Activated naive CD4-positive, alpha-beta T cell (primary cell): ENCODE measurements at places on chromosomes 2 and 18.
A peak's percentile ranks its signal among the peaks of the same experiment; 100 is the strongest.

DNA sequence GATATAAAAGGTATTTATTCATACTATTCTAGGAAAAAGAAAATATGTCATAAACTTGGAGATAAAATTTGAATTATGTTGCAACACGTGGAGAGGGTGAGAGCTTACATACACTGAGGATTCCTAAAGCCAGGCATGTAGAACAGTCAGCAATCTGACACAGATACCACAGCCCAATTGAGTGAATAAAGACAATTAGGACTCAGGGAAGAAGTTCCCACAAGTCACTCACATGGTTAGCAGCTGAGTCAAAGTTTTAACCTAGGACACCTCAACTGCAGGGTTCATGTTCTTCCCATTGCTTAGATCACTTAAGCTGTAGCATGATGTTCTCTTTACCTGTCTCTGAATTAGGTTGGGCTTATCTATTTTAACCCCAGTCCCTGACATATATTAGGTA is 189.5 kb downstream of the CMPK2 start:
- DNase-seq, result no peak

GRCh38 chr2:190185380-190185779 is 122.9 kb upstream of the MSTN start:
- no peak for DNase-seq

GRCh38 chr2:67085146-67085545 is 312.0 kb upstream of the ETAA1 start:
- DNase-seq, result no peak

DNA sequence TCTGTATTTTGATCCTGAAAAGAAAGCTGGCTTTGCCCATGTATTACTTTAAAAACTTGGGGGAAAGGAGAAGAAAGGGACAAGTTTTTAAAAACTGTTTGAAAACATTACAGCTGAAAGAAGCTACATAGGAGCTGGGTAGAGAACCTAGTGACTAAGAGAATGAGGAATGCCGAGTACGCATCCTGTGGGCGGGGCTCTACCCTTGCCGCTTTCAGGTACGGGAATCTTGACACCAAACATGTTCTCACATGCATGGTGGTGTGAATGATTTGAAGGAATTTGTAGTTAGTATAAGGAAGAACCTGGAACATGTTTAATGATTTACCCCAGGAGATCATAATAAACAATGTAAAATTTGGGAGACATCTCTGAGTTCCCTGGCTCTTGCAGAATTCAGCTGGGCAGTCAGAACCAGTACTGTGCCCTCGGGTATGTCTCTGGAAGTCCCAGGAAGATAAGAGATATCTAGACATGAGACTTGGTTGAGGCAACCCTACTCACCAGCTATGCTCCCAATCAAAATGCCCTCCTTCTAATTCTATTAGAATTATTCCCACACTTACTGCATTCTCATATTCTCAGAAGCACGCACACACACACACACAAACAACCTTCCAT is 16.5 kb upstream of the TGFA start:
- no peak for DNase-seq

GRCh38 chr2:119760956-119761275 is 1.2 kb downstream of the PTPN4 start:
- DNase-seq, result no peak

DNA sequence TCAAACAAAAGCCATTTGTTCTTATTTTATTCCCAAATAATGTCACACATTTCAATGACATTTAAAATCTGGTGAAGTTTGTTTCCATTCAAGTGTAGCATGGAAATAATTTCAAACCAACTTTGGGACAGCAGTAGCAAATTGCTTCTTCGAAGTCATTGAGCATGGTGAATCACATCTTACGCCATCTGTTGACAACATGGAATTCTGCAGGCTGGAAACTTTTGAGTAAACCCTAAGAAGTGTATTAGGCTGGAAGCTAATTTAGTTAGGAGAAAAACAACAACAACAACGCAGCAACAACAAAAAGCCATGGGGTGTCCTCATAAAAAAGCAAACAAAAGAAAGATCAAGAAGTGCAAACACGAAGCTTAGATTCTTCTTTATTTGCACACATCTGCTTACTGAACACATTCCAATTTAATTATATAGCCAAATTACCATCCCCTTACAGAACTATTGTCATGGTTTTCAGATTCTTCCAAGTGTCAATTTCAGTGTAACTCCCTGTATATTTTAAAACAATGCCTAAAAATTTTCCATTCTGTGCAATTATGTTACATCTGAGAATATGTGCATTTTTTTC is 659.0 kb upstream of the CDH7 start:
- no peak for DNase-seq

DNA sequence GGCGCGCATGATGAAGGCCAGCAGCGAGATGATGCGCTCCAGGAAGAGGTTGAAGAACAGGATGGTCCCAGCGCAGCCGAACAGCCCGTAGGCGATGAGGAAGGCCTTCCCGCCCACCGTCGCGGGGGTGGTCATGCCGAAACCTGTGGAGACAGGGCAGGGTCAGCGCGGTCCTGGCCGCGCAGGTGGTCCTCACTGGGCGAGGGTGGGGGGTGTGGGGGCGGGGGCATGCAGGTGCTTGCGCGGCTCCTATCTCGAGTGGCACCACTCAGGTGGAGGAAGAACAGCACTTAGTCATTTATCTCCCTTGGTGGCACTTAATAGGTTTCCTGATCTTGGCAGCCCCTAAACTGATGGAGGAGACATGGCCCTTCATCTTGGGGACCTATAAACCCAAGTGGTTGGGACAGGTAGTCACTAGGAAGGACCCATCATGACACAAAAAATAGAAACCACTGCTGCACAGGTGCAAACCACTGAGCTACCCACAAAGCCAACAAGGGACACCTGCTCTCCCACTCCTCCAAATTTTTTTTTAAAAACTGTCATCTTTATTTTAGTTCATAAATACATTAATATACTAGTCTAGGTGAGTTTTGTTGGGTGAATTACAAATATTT is 118.8 kb downstream of the MSH2 start:
- no peak for DNase-seq

- DNase-seq, result no peak
These were observed 179.6 kb downstream of the KLHL29 start for GRCh38 chr2:23564615-23564960.

DNA sequence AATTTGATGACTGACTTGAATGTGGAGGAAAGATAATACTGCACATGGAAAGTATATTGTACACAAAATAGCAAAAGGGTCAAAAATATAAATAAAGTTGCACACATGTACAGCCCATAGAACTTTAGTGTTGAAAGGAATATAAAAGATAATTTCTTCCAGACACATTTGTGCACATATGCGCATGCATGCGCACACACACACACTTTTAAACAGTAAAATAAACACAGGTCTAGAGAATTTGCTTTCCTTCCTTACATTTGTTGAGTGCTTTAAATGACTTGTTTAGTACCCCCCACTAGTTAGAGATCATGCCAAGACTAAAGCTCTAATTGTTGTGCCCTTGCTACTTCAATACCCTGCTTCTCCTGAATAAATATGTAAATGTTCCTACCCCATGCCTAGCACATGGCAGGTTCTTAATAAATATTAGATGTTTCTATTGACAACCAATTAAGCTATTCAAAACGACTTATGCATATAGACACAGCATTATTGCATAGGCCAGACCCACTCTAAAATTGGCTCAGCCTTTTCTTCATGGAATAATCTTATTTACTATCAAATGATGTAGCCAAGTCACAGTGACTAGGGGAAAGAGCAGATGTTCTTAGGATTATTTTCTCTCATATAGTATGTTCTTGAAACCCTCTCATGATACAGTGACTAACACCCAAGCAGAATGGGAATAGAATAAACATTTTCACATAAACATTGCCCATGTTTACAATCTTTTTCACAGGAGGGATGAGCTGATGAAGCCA is 165.5 kb upstream of the ACVR2A start:
- DNase-seq, result no peak

DNA sequence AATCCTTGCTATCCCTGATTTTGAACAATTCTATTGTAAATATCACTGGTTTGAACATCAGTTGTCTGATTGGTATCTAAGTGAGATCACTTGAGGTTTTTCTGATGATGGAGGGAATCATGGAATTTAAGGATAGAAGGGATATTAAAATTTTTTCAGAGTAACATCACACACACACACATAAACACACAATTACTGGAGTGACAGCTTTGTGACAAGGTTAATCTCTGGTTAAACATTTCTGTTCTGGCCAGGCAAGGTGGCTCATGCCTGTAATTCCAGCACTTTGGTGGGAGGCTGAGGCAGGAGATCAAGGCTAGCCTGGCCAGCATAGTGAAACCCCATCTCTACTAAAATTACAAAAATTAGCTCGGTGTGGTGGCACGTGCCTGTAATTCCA is 85.3 kb downstream of the SOCS6 start:
- no peak for DNase-seq

DNA sequence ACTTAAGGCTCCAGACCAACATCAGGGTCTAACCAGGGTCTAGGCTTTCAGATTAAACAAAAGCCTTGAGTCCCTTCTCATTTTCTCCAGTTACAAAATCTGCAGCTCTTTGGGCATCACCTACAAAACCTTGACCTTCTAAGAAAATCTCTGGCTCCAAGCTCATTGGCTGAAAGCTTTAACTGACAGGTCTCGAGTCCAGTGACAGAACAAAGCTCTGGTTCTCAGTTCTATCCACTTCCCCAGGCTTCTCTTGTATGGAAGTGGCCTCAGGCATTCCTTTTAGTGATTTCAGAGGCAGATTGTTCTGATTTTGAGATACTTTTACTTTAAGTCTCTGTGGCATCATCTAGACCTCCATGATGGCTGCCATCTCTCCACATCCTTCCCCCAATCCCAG is 11.3 kb downstream of the SIX2 start:
- DNase-seq, result no peak

GRCh38 chr2:105544591-105545377 is 145.9 kb upstream of the FHL2 start:
- DNase-seq, result no peak

- no peak for DNase-seq
These were observed 259.2 kb downstream of the IKZF2 start for GRCh38 chr2:212892193-212892592.

DNA sequence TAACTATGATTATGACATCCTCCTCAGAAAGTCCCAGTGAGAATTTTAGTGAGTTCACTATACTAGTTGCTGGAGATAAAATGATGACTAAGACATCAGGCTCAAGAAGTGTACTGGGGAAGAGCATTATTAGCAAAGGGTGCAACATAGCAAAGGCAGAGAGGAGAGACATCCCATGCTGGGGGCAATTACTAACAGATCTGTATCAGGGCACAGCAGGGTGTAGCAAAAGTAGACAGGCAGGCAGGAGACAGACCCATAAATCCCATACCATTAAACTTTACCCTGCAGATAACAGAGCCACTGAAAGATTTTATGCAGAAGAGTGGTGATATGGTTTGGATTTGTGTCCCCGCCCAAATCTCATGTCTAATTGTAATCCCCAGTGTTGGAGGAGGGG is 161.7 kb downstream of the SP3 start:
- DNase-seq, result no peak

GRCh38 chr2:190927301-190927700 is 46.7 kb downstream of the GLS start:
- no peak for DNase-seq

- peak; percentile 20 for DNase-seq
These were observed 39.4 kb downstream of the CMPK2 start for GRCh38 chr2:6826081-6826913.

DNA sequence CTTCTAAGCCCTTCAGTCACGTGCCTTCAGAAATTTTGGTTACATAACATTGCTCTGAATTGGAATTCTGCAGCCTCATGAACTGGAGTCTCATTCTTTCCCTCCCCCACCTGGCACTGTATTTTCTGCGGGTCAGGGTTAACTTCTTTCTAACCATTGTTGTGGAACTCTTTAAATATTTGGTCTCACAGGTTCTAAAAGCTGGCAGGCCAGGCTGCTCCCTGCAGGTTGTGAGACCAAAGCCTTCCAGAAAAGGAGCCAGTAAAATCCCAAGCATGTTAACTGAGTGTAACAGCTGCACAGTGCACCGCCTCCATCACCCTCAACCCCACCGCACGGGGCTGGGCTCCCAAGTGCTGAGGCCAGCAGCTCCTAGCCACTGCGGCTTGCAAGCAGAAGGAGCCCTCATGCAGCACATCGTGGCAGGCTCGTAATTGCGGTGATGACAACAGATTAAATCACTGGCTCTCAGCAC is 174.1 kb upstream of the ALPP start:
- DNase-seq, result no peak

DNA sequence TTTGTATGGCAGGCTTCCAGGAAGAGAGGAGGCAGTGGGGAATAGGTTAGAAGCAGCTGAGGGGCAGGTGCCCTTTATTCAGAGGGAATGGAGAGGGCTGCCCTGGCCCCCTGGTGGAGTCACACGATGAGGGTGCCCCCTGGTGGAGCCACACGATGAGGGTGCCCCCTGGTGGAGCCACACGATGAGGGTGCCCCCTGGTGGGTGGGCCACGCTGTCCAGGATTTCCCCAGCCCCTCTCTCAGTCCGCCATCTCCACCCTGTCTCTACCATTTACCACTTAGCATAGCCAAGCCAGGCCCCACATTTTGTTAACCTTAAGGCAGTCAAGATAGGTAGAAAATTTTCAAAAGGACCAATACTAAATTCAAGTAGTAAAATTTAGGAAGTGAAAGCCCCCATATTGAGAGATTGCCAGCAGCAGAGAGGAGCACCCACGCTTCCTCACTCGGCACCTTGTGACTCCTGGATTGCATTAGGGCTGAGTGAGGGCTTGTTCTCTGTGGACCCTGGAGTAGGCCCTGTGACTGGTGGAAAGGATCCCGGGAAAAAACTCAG is 10.4 kb upstream of the FAM228A start:
- DNase-seq, result peak; percentile 9

DNA sequence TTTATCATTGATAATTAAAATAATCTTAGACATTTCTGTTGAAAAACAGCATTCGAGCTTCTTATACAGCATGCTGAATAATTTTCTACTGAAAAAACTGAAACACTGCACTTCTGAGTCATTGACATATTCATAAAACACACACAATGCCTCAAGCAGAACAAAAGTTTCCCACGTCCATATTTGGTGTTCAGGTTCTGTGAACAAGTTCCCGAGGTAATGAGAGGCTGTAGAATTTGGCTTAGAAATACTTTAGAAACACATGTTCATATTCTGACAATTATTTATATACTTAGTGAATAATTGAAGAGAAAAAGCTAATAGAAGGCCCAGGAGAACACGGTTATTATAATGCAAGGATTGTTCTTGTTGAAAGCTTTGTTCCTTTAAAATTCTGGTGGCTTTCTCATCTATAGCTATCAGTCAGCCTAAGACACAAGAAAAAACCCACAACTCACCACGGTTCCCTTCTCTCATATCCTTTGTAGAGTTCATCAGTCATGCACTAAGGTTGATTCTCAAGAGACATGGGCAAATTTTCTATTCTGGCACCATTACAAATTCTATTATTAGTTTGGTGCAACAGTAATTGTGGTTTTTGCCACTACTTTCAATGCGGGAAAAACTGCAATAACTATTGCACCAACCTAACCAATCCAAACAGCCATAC is 194.4 kb downstream of the TMX3 start:
- DNase-seq, result no peak

GRCh38 chr2:166651080-166651675 is 157.1 kb upstream of the SCN7A start:
- no peak for DNase-seq

- no peak for DNase-seq
These were observed 75.8 kb downstream of the PHLPP1 start for GRCh38 chr18:62790871-62791772.

GRCh38 chr2:68839260-68839833 is 31.9 kb downstream of the BMP10 start:
- DNase-seq, result no peak
